ENCODE measurements at places on chromosomes 6 and 20. TPM values are rescaled to one million over a fixed set of nuclear protein-coding genes. Genes with fewer than 3 reads are reported as not detected.

GABRR1 gene
- 2.9 TPM for polyA plus RNA-seq

SLC17A3 gene
- 1.2 TPM for polyA plus RNA-seq

LY6G6F gene
- 0.44 TPM for polyA plus RNA-seq

MOXD1 gene
- polyA plus RNA-seq = 232 TPM

CRISP3 gene
- 0.17 TPM for polyA plus RNA-seq

CST8 gene
- polyA plus RNA-seq = not detected

CGA gene
- polyA plus RNA-seq = 3.5 TPM

RIPPLY2 gene
- not detected for polyA plus RNA-seq

C20orf141 gene
- not detected for polyA plus RNA-seq

NRSN1 gene
- 1.5 TPM for polyA plus RNA-seq

IFNGR1 gene
- 53.5 TPM for polyA plus RNA-seq

SYNGAP1 gene
- polyA plus RNA-seq = 51.5 TPM

ZNF334 gene
- 26.4 TPM for polyA plus RNA-seq

GPR6 gene
- polyA plus RNA-seq = not detected

FAM217A gene
- polyA plus RNA-seq = 1.5 TPM

C2 gene
- polyA plus RNA-seq = 3.0 TPM

SIM1 gene
- polyA plus RNA-seq = 24.8 TPM
